Colonic mucosa (tissue), 4 donors: ENCODE measurements at places on chromosomes 2 and 18. TPM values are rescaled to one million over a fixed set of nuclear protein-coding genes. Genes with fewer than 3 reads are reported as not detected.

The ADRA2B gene
- total RNA-seq, result 0.90 TPM

The DDX1 gene
- 71.6 TPM for total RNA-seq

The GPR75 gene
- 1.1 TPM for total RNA-seq

The PLCD4 gene
- 1.6 TPM for total RNA-seq

The MRPS9 gene
- total RNA-seq, result 48.4 TPM

The FOXI3 gene
- not detected for total RNA-seq

The FAM228A gene
- not detected for total RNA-seq

The KCNG2 gene
- total RNA-seq, result 0.32 TPM

The DES gene
- 917 TPM for total RNA-seq

The RAB6D gene
- total RNA-seq, result 3.9 TPM

The CFAP53 gene
- total RNA-seq, result 0.16 TPM

The UBXN4 gene
- total RNA-seq, result 106 TPM

The PTPRM gene
- total RNA-seq, result 8.1 TPM

The IL18RAP gene
- total RNA-seq, result 0.42 TPM

The RNF125 gene
- total RNA-seq, result 8.4 TPM

The UGT1A1 gene
- total RNA-seq, result 1.9 TPM
